CD4-positive, alpha-beta T cell (primary cell): ENCODE measurements at places on chromosomes 6 and 20.

GRCh38 chr20:63580796-63581461 is 6.9 kb upstream of the HELZ2 start:
- peak; percentile 74 for DNase-seq

GRCh38 chr6:114714836-114715507 is 372.1 kb upstream of the HS3ST5 start:
- DNase-seq, result no peak

DNA sequence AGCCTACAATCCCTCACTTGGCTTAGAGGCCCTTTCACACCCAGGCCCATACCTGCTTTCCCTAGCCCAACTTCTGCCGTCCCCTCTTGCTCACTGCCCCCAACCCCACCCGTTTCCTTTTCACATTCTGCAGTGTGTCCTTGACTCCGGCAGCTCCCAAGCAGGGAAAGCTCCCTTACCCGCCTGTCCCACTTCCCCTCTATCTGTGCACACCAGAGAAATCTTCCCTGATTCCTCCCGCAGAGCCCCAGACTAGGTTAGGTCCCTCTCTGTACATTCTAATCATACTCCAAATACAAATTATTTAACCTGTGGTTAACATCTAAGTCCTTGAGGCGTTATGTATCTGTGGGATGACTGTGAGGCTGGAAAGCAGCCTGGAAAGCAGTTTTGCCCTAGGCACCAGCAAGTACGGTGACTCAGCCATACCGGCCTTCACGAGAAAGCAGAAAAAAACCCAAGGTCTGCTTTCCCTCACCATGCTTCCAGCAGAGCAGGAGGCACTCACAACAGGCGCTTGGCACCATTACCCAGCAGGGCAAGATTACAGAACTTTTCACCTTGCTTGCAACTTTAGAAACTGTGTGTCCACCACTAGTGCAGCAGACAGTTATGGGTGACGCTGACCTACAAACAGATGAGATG is 22.3 kb downstream of the ELOVL5 start:
- no peak for DNase-seq

DNA sequence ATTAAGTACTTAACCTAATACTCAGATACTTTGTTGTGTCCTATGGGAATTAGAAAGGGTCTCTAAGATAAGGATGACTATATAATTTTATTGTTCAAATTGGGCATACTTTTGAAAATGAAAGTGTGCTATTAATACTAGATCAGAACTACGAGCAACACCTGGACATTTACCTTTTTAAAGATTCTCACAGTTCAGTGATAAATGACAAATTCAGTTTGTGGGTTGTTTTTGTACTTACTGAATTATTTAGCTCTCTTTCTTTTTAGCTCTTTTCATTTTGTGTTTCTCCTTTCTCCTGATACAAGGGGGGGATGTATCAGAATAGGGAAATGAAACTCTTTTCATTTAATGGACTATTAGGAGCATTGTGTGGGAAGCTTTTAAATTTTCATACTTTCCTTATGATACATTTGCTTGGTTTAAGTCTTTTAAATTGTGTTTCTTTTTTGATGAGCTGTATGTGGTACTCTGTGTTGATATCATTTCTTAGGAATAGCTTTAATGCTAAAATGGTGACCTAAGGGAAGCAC is 47.5 kb downstream of the PHF3 start:
- no peak for DNase-seq

GRCh38 chr6:44464527-44465310 is 77.2 kb downstream of the CDC5L start:
- DNase-seq, result no peak

DNA sequence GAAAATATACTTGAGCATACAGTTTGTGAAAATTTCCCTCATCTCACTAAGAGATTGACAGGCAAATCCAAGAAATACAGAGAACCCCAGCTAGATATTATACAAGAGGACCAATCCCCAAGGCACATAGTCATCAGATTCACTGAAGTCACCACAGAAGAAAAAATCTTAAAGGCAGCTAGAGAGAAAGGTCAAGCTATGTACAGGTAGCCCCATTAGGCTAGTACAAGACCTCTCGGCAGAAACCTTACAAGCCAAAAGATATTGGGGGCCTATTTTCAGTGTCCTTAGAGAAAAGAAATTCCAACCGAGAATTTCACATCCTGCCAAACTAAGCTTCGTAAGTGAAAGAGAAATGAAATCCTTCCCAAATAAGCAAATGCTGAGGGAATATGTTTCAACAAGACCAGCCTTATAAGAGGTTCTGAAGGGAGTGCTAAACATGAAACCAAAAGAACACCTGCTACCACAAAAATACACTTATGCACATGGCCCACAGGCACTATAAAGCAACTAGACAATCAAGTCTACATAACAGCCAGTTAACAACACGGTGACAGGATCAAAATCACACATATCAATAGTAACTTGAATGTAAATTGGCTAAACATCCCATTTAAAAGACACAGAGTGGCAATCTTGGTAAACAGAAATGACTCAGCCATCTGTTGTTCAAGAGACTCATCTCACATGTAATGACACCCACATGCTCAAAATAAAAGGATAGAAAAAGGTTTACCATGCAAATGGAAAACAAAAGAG is 96.3 kb downstream of the FHL5 start:
- no peak for DNase-seq

- DNase-seq, result no peak
These were observed 454.1 kb upstream of the NOX3 start for GRCh38 chr6:155909710-155910109.

- no peak for DNase-seq
These were observed 972.7 kb downstream of the PRIM2 start for GRCh38 chr6:58290177-58290576.

- peak; percentile 23 for DNase-seq
These were observed 97.5 kb downstream of the CDH26 start for GRCh38 chr20:60055740-60056139.

- DNase-seq, result no peak
These were observed 16.4 kb upstream of the QKI start for GRCh38 chr6:163398115-163398514.

DNA sequence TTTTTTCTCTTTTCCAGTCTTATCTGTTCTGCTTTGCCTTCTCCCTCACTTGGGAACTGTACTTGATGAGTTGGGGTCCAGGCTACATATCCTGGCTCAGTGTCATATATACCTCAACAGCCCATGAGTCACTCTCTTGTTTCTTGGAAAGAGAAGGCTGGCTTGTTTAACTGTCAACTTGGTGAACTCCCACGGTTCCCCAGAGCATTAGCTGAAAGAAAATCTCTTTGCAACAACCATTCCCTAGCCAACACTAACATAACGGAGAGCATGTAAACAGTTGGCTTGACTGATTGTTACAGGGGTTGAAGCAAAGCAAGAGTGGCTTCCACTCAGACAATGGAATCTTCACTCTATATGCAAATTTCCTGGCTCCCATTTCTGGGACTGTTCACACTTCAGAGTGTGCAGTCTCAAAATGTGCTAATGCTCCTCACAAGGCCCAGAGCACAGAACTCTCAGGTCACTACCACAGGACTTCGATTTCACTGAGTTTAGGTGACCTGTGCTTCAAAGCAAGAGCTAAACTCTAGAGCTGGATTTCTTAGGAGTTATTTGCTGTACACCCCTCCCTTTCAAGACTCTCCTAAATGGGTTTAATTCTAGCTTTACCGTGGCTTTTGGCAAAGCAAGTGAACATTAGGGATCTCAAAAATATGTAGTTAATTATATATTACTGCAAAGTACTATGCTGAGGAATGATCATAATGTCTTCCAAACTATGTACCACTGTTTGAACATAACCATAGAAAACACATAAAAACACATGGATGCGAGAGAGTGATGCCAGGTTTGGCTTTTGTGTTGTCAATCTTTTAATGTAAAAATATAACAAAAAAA is 609.8 kb downstream of the RFPL4B start:
- no peak for DNase-seq

GRCh38 chr6:161393839-161394364 is 120.0 kb upstream of the AGPAT4 start:
- DNase-seq, result peak; percentile 84

GRCh38 chr6:145761584-145761983 is 26.3 kb upstream of the EPM2A start:
- DNase-seq, result no peak

- no peak for DNase-seq
These were observed 226.8 kb upstream of the SGK1 start for GRCh38 chr6:134544737-134545136.

DNA sequence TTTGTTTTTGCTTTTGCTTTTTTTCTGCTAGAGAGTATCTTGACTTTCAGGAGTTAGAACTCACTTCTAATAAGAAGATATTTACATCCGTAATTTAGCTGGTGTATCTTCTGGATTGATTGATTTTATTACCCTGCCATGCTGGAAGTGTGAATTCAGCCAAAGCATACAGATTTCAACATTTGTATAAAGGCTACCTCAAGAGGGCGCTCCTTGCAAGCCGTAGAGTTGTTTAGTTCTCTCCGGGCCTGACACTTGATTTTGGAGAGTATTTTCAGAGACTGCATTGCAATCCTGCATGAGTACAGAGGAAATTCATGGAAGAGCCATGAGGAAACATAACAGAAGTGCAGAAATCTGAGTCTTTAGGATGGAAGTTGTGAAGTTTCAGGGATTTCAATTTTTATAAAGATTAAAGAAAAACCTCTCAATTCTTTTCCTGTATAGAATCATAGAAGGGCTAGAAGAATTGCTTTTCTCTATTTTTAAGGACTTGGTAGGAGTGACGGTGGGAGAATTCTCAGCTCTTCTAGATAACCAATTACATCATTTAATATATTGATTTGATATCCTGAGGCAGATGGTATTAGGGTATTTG is 66.7 kb upstream of the TIAM2 start:
- peak; percentile 66 for DNase-seq

DNA sequence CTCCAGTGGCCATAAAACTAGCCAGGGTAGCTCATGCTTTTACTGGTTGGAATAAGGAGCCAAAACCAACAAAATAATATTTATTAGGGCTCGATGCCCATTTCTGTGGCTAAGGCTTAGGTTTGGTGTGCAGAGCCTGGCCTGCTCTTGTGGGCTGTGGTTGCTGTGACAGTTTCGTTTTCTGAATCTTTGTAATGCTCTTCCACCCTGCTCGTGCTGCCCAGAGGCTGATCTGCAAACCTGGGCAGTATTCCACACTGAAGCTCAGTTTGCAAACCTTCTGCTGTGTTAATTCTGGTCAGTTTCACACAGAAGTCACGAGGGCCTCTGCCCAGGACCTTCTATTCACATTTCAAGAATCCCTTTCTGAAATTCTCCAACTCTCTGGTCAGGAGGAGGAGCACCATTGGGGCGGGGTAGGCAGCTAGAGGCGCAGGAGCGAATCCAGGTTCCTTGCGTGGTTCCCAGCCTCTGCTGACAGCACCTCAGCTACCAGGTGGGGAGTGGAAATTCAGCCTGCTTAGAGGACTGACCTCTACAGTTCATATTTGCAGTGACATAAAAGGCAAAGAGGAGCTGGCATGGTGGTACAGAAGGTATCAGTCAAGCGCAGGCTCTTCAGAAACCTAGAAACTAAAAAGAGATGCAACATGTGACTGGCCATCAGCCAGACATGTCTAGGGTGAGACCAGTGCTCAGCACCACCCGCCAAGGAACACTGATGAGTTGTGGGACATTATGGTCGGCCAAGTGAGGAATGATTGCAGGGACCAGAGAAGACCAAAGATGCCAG is 14.3 kb upstream of the C20orf144 start:
- no peak for DNase-seq

DNA sequence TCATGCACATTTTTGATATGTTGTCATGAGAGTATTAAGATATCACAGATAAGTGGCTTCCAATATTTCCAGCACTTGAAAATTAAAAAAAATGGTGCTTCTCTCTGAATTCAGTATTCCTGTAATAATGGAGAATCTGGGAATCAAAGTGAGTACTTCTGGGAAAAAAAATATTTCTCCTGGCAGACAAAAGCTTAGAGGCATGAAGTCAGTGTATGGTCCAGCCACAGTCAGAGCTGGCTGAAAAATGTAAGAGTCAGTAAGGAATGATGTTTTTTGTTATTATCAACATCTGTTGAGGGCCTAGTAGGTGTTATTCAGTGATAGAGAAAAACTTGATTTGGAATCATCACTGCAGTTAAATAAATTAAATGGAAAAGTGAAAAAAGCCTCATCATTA is 3.2 kb upstream of the RFPL4B start:
- no peak for DNase-seq

DNA sequence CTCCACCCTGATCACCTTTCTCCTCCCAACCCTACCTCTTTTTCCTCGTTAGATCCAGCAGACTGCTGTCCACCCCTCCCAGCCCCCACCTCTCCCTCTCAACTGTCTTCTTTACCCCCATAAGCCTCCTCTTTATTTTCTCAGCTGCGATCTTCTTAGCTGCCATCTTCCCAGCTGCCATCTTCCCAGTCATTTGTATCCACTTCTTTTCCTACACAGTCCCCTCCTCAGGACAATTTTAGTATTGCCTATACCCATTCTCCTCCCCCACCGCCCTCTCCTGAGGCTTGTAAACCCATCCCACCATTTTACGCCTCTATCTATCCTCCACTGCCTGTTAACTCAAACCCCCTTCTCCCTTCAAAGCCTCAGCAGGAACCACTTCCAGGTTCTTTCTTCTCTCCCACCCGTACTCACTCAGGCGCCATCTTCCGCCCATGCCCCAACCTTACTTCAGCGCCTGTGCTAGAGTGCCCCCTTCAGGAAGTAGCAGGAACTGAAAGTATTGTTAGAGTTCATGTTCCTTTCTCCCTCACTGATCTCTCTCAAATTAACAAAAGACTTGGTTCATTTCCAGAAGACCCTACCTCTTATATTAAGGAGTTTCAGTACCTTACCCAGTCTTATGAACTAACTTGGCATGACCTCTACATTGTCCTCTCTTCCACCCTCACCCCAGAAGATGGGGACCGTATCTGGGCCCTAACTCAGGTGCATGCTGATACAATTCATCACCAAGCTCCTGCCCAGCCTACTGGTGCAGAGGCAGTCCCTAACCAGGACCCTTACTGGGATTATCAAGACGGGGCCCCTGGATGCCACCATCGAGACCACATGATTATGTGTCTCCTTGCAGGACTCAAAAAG is 236.0 kb downstream of the ADGRG6 start:
- no peak for DNase-seq

DNA sequence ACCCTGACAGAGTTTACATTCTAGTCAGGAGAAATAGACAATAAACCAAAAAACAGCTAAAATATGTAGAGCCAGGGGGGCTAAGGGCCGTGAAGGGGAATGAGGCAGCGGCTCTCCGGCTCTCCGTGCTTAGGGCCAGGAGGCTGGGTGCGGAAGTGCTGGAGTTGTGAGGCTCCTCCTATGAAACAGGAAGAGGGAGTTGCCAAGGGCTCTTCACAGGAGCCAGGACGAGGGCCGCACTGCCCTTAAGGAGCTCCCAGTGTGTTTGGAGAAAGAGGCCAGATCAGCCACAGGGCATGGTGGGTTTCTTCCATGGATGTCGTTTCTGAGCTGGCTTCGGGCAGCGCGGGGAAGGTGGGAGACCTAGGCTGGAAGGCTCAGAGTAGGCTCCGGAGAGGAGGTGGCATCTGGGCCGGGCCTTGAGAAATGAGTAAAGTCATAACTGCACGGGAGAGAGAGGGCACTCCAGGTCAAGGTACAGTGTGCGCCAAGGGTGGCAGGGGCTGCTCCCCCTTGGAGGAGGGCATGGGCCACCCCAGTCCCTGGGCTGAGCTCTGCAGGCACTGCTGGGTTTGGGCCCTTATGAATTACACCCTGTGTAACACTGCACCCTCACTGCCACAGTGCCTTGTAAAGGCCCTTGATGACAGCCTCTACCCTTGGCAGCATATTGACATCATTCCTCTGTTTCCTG is 20.8 kb upstream of the MLN start:
- no peak for DNase-seq
